Left lobe of liver (tissue), 2 donors: ENCODE measurements at places on chromosomes 3 and 15.

- peak; percentile 83 for DNase-seq
Measured at GRCh38 chr3:194269610-194270145, 81.5 kb downstream of the CPN2 start.

DNA sequence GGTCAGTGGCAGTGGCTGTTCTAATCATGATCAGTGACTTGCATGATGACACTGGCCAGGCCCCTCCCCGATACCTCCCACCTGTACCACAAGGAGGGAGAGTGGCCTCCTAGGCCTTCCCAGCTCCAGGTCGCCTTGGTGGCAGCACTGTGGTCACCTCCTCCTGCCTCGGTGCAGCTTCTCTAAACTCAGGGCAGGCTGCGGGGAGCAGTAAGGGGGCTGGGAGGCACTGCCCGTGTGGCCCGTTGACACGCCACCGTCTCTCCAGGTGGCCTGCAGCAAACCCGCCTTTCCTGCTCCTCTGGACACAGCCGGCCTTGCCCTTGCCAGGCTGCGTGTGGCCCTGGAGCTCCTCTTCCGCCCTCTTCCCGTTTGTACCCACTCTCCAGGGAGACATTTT, 184.1 kb downstream of the XXYLT1 start:
- no peak for DNase-seq

DNA sequence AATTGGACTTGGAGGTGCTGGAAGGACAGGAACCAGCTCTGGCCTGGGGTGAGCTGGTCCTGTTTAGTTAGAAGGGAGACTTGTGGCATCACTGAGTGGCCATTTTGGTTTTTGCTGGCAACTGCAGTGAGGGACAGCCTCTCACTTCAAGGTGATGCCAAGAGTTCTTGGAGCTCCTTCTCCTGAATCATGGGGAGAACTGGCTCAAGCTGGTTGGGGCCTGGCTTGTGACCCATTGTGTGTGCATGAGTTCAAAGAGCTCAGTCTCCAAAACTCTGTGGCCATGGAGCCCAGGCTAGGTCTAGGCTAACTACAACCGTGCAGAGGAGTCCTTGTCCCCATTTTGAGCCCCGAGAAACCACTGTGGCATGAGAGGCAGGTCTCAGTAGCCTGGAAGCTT, 60.1 kb upstream of the ZNF148 start:
- DNase-seq: no peak

DNA sequence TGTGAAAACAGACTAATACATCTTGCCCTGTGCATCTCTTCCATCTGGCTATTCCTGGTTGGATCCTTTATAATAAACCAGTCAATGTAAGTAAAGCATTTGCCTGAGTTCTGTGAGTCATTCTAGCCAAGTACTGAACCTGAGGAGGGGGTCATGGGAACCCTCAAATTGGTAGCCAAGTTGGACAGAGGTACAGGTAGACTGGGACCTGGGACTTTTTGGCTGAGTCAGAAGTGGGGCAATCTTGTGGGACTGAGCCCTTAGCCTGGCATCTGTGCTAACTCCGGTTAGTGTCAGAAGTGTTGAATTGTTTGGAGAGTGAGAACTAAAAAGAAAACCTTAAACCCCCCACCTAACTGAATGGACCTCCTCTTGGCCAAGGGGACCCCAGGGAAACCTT, 21.0 kb upstream of the LIMD1 start:
- no peak for DNase-seq

- DNase-seq: peak; percentile 80
Measured at GRCh38 chr3:66010739-66011655, 27.7 kb downstream of the MAGI1 start.
